ENCODE measurements at places on chromosomes 2 and 18.

DNA sequence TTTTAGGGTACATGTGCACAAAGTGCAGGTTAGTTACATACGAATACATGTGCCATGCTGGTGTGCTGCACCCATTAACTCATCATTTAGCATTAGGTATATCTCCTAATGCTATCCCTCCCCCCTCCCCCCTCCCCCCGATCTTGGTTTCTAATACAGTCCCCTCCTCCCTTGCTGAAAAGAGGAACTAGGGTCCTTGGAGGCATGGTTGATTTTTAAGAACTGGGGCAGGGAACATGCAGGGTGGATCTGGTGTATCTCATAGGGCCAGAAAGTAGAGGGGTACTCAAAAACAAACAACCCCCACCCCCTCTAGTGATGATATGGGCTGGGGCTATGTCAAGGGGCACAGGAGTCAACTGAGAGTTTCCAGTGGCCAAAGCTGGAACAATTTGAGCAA is 153.4 kb downstream of the UBR3 start:
- DNase-seq = no peak

GRCh38 chr2:204738721-204739120 is 193.4 kb downstream of the PARD3B start:
- no peak for DNase-seq

DNA sequence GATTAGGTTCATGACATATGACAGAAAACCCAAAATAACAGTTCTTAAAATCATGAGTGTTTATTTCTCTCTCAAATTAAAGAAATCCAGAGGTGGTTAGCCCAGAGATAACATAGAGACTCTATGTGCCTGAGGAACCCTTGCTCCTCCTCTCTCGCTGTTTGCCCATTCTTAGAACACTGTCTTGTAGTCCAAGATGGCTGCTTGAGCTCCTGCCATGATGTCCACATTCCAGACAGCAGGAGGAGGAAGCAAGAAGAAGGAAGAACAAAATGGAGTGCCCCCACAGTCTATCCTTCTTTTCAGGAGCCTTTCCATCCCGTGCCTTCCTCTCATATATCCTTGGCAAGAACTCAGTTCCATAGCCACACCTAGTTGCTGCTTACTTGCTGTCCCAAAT is 13.9 kb upstream of the ST8SIA5 start:
- DNase-seq = no peak

GRCh38 chr2:160252278-160252887 is 52.3 kb upstream of the ITGB6 start:
- DNase-seq = no peak

GRCh38 chr2:3725458-3726250 is 22.3 kb downstream of the DCDC2C start:
- DNase-seq = no peak

- DNase-seq = no peak
Measured at GRCh38 chr2:142601794-142602193, 275.7 kb upstream of the KYNU start.

DNA sequence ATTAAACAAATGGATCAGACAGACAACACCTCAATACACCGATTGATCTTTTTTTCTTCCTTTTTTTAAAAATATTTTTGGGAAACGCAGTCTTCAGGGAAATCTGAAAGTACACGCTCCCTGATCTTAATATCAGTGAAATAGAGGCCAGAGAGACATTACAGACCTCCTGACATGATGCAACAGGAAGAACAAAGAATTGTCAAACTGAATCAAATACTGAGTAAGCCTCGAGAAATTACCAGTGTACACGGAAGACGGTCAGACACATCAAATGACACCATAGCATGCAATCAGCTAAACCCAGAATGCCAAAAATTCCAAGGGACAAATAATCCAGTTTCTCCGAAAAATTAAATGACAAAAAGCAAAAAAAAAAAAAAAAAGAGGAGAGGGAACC is 80.2 kb upstream of the NFU1 start:
- no peak for DNase-seq
